Panc1 (cell line): ENCODE measurements at places on chromosomes 6 and 20. TPM values are rescaled to one million over a fixed set of nuclear protein-coding genes. Genes with fewer than 3 reads are reported as not detected.

Gene NKAIN4
- 5.5 TPM for total RNA-seq

Gene SLC22A23
- total RNA-seq, result 4.5 TPM

DNA sequence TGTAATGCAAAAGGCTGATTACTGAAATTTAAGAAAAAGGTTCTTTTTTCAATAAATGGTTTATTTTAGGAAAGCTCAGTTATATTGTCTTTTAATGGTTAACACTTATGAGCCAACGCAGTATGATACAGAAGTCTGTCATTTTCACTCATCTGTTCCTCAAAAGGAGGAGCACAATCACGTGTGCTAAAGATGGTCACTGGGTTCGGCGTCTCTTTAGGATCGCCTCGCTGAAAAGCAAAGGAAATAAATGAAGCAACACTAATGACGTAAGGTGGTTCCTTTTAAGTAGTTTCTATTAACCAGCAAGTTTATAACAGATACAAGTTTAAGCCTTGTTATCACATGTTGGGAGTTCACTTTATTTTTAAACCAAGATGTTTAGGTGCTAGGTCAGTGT lies 125.7 kb downstream of the MAP3K4 start:
- no peak for DNase-seq

DNA sequence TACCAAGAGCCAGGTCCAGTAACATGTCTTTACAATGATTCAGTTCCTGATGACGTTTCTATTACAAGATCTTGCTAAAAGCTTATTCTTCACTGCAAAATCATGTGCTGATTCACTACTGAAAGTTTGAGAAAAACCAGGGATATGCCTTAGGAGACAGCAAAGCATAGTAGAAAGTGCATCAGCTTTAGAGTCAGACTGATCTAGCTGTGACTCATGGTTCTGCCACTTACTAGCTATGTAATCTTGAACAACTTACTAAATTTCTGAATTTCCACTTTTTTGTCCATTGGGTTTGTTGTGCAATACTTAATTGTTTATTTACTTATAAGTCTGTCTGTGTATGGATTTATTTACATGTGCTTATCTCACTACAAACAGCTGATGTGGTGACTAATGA lies 198.5 kb upstream of the RSPO3 start:
- DNase-seq, result no peak

Gene FAM217A
- not detected for total RNA-seq

- no peak for DNase-seq
These were observed 180.3 kb downstream of the ANKRD60 start for GRCh38 chr20:58048096-58048702.

Gene ERVFRD-1
- not detected for total RNA-seq

DNA sequence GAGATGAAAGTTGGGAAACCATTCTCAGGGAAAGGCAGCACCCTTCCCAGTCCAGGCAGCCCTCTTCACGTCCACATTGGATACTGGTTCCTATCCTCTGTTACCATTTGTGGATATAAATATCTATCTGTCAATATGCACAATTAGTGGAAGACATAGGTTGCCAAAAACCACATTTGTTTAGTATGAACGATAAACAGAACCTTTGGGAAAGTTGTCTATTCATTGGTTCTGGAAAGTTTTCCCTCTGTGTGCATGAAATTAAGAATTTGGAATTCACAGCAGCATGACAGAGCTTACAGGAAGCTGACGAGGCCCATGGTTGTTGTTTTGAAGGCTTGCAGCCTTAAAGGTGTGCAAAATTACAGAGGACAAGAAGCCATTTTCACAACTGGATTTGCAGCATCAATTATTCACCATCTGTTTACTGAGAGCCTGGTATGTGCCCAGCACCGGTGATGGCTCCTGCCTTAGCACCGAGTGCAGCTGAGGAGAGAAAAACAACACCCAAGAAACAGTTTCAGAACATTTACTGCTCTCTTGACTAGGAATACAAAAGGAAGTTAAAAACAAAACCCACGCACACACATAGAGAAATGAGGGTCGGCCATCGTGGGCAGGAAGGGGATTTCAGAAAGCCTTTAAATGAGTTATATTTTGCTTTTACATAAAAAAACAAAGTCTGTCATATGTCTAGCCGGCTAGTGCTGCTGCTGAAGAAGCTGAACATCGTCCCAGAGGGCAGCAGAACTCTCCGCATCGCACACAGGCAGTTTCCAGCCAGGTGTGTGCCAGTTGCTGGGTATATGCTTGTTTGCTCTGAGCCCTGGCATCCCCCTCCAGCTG lies 319.6 kb downstream of the FARS2 start:
- no peak for DNase-seq

Gene C6orf89
- total RNA-seq, result 59.2 TPM

Gene MTFR2
- total RNA-seq, result 12.8 TPM

- no peak for DNase-seq
These were observed at the start of gene HCK for GRCh38 chr20:32052090-32052777. TSS of gene HCK (plus strand) at chr20:32052242.

Gene PRDM1
- 2.6 TPM for total RNA-seq

Gene TPD52L1
- 2.9 TPM for total RNA-seq

Gene POM121L2
- total RNA-seq, result not detected

Gene KIF16B
- total RNA-seq, result 16.6 TPM

GRCh38 chr6:160122744-160123143 lies 1.1 kb downstream of the SLC22A1 start:
- no peak for DNase-seq

DNA sequence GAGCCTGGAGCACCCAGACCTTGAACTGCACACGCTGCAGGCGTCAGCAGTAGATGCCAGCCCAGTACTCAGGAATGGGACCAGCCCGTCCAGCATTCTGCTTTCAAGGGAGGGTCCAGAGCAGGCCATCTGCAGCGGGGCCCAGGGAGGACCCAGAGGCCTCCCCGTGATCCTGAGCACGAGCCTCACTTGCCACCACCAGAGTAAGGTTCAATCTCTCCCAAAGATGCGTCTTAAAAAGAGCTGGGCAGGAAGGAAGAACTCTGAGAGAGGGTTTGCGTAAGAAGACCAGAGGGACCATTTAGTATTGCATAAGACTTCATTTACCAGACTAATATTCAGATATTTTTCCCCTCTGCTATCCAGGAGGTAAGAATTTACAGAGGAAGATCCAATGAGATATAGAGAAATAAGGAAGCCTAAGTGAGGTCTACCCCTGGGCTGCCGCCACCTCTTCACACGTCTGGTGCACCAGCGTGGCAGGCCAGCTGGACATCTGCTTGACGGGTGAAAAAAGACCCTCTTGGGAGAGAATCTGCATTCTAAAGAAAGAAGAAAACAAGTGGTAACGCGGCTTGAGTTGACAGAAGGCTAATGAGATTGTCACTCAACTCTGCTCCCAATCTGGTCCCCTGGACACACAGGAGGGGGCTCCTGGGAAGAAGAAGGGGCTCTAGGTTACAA lies 107.3 kb downstream of the PRND start:
- no peak for DNase-seq
